EH (cell line): ENCODE measurements at places on chromosomes 3 and 15.

- DNase-seq = peak; percentile 44
These were observed 69.7 kb upstream of the LINGO1 start for GRCh38 chr15:77702211-77702957.

- DNase-seq = no peak
These were observed 578.7 kb downstream of the SQOR start for GRCh38 chr15:46213551-46213950.

- no peak for DNase-seq
These were observed 696.8 kb downstream of the OTOL1 start for GRCh38 chr3:162193148-162194095.

GRCh38 chr15:48785195-48785594, 25.7 kb downstream of the CEP152 start:
- DNase-seq = no peak

DNA sequence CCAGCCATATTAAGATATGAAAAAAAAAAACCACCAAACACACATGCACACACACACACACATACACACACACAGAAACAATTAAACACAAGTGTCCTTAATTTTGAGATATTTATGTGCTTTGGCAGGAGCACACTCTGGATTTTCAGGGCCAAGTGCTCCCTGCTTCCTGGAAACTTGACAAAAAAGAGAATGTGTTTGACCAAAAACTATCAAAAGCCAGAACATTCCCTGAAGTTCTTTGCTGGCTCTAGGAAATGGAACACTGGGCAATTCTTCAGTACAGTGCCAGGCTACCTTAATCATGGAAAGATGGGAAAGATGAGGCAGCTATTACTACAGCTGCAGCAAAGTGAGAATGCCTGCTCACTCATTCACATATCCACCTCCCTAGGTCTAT, 44.6 kb downstream of the P3H2 start:
- DNase-seq = peak; percentile 73

- peak; percentile 66 for DNase-seq
These were observed 12.4 kb upstream of the RAB11A start for GRCh38 chr15:65856821-65857455.

- no peak for DNase-seq
These were observed 485.4 kb downstream of the CNTN3 start for GRCh38 chr3:74129056-74129455.

DNA sequence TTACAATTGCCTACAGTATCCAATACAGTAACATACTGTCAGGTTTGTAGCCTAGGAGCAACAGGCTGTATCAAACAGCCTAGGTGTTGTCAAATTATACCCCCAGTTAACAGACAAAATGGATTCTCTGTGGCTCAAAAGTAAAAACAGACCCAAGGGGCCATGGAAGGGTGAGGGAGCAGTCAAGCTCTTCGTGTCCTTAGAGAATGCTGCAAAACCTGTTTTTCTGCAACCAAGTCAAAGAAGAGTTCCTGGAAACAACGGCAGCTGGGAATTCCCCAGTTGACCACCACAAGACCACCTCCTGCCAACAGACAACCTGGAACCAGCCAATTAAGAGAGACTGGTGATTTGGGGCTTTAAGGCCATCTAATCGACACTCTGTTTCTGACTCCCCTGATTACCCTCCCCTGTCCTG, 11.1 kb upstream of the THUMPD3 start:
- no peak for DNase-seq

DNA sequence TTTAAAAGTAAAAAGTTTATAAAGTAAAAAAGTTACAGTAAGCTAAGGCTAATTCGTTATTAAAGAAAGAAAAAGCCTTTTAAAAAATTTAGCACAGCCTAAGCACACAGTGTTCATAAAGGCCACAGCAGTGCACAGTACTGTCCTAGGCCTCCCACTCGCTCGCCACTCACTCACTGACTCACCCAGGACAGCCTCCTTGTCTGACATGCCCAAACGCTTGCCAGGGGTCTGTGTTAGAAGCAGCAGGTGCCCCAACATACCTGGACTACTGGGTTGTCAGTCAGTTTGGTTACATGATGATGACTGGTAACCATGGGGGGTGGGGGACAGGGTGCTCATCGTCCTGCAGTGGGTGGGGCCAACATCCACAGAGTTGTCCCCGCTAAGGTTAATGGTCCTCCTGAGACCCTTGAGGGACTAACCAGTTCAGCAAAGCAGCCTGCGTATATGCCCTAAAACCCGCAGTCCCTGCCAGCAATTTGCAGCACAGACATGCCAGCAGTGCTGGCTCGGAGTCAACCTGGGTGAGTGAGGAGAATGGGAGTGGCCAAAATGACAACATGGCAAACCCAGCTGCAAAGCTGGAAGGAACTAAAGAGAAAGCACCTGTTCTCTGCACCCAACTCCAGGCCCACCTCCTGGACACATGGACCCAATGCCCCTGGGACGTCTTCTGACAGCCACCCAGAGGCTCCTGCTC, 49.2 kb downstream of the CYFIP1 start:
- DNase-seq = peak; percentile 9

DNA sequence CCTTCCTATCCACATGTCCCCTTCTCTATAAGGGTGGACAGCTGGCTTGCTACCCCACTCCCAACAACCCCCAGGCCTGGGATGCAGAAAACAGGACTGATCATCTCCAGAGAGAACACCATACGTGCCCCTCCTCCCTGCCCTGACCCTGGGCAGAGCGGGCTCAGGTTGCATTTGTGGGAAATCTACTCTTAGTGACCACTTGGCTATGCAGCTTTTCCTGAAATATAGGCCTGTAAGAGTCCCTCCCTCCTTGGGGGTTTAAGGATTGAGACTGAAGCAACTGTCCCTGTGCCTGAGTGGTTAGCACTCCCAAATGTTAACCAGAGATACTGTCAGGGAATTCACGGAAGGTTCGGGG, 11.7 kb downstream of the SH2D7 start:
- no peak for DNase-seq

DNA sequence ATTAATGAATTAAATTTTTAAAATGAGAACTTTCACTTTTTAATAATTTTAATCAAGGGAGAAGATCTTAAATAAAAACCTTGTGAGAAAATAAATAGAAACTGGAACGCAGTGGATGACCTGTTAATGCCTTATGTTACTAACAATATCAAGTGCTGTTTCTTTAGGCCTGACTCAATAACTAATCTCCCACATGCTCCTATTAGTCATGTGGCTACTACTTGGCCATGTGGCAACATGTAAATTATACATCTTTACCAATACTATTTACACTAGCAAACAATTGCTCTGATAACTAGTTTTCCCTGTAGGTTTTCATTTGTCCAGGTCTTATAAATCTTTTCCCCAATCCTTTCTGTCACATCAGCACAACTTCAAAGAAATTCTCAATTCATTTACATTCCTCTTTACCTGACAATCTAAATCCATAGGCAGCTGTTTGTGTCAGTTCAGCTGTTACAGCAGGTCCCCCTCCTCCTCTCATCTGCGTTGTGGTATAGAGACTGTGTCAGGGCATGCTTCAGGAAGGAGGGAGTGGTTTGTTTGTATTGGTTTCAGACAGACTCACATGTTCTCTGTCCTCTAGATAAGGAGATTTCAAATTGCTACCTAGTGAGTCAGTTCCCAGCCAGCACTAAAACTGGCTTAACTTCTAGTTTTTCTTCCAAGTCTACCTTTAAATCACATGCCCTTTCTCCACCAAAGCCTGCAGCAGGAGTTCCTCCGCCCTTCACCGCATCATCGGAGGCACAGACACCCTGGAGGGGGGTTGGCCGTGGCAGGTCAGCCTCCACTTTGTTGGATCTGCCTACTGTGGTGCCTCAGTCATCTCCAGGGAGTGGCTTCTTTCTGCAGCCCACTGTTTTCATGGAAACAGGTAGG, 11.3 kb upstream of the C3orf52 start:
- DNase-seq = peak; percentile 89

DNA sequence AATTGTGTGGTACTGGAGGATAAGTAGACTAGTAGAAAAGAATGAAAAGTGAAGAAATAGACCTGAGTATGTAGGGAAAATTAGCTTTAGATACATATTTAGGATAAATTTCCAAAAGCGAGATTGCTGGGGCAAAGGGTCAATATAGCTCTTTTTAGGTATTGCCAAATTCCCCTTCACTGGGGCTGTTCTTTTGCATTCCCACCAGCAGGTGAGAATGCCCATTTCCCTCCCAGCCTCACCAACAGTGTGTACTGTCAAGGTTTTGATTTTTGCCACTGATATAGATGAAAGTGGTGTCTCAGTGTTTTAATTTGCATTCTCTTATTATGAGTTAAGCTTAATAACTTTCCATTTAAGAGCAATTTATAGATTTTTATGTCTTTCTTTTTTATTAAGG, 35.7 kb upstream of the BHLHE40 start:
- no peak for DNase-seq

GRCh38 chr3:126113733-126114442, 30.0 kb upstream of the SLC41A3 start:
- DNase-seq = no peak

DNA sequence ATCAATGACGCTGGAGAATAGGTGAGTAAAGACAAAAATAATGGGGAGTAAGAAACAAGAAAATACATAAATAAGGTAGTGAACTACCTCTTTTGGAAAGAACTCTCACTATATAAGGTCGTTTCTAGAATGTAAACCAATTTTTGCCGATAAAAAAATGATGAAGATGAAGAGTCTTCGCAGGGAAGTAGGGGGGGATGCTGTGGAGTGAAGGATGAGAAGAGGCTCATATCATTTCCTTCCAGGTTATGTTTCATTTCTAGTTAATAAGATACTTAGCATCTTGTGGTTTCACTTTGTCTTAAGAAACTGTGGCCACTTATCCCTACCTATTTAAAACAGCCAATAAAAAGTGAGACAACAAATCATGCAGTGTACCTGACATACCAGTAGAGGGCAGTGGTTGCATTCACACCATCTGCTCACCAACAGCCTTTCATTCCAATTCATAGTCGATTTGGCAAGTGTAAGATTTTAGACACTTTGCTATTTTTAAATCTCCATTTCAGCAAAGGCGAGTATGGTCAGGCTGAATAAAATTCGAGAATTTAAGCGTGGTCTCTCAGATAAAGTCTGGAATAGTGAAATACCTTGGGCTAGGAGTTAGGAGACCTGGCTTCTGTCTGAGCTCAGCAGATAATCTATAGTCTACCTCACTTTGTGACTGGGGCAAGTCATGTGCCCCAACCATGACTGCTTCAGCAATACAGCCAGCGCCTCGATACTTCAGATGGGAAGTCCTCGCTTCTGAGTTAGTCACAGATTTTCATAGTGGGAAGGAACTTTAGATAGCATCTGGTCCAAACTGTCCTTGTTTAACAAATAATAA, 28.9 kb upstream of the ICE2 start:
- DNase-seq = peak; percentile 74

- DNase-seq = no peak
These were observed 15.7 kb downstream of the PTH1R start for GRCh38 chr3:46893146-46893748.

- no peak for DNase-seq
These were observed 43.4 kb downstream of the NSUN3 start for GRCh38 chr3:94106268-94106667.

DNA sequence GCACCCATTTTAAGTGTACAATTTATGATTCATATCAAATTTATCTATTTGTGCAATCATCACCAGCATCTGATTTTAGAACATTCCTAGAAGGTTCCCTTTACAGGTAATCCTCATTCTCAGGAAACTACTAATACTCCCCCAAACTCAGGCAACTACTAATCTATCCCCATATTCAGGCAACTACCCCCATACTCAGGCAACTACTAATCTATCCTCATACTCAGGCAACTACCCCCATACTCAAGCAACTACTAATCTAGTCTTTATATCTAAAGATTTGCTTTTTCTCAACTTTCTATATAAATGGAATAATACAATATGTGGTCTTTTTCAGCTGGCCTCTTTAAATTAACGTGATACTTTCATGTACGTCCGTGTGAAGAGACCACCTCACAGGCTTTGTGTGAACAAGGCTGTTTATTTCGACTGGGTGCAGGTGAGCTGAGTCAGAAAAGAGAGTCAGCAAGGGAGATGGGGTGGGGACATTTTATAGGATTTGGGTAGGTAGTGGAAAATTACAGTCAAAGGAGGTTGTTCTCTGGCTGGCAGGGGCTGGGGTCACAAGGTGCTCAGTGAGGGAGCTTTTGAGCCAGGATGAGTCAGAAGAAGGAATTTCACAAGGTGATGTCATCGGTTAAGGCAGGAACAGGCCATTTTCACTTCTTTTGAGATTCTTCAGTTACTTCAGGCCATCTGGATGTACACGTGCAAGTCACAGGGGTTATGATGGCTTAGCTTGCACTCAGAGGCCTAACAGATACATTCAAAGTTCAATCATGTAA, 1444.5 kb upstream of the CADM2 start:
- DNase-seq = no peak

- peak; percentile 43 for DNase-seq
These were observed 34.1 kb downstream of the AKAP13 start for GRCh38 chr15:85414495-85414894.

DNA sequence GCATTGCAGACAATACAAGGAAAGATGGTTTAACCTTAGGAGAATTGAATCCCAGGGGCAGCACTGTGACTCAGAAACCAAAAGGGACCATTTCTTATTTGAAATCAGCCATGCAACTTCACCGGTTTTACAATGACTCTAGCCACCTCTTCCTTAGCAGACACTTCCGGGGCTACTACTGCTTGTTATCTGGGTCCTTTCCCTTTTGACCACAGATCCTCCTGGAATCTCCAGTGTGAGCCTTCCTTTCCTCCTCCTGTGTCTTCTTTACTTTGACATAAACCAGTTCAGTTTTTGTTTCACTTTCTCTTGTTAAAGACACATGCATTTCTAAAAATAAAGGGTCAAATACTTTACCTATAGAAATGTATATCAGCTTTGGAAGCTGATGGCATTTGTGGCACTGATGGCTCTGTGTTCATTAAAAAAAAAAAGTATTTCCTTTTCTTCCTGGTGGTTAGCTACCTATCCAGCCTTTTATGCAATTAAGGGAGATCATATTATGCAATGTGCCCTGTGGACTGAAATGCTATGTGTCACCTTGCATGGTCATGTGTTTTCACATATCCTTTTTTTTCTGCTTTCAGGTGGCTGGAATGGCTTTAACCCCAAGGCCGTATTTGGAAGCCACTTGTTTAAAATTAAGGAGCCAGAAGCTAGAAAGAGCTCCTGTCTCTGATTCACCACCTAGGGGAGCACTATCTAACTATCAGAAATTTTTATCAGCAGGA, 296.2 kb downstream of the CHL1 start:
- DNase-seq = no peak

- DNase-seq = no peak
These were observed 4.2 kb downstream of the NCKIPSD start for GRCh38 chr3:48681541-48681880.

- no peak for DNase-seq
These were observed 10.4 kb downstream of the KPNA4 start for GRCh38 chr3:160554980-160555379.

DNA sequence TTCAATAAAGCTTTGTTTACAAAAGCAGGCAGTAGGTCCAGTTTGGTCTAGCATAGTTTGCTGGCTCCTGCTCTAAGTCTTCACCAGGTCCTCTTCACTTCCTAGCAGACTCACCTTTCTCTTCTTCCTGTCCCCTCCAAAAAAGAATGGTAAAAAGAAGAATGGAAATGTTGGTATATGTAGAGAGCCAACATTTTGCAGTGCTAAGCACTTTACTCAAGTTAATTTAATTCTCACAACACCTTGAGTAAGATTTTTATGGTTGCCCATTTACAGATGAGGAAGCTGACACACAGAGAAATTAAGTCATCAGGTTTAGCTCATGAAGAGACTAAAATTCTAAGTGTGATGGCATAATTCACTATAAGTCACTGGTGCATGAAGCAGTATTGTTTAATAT, 230.1 kb upstream of the PRICKLE2 start:
- no peak for DNase-seq

- no peak for DNase-seq
These were observed 30.2 kb downstream of the RPLP1 start for GRCh38 chr15:69482686-69483256.
